Stromal cell of bone marrow (primary cell): ENCODE measurements at places on chromosomes 3 and 15.
A peak's percentile ranks its signal among the peaks of the same experiment; 100 is the strongest.

- DNase-seq, result no peak
These were observed 33.1 kb upstream of the EIF5A2 start for GRCh38 chr3:170941551-170941950.

- DNase-seq, result no peak
These were observed 27.4 kb upstream of the FAM174B start for GRCh38 chr15:92682741-92683510.

DNA sequence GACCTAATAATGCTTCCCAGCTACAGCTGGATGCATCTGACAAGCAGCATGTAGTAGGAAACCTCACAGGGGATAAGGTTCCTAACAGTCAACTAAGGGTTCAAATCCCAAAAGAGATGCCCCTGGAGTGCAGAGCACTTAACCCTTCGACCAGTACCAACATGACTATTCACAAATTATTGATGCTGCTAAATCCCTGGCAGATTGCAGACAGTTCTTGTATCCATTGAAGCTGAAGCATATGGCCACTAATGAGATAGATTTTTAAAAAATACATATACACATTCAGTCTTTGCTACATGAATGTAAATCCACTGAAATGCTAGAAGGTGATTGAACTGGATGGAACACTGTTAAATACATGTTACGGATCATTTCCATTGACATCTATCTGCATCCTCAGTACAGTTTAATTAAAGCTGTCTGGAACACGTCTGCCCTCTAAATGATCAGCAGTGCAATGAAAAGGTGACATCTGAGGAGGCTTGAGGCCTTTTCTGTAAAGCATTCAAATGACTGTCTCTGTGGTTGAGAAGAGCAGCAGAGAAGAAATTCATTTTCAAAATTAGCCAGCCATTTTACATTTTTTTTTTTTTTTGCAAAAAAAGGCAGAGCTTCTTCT is 19.5 kb upstream of the NANOGP8 start:
- DNase-seq, result no peak

DNA sequence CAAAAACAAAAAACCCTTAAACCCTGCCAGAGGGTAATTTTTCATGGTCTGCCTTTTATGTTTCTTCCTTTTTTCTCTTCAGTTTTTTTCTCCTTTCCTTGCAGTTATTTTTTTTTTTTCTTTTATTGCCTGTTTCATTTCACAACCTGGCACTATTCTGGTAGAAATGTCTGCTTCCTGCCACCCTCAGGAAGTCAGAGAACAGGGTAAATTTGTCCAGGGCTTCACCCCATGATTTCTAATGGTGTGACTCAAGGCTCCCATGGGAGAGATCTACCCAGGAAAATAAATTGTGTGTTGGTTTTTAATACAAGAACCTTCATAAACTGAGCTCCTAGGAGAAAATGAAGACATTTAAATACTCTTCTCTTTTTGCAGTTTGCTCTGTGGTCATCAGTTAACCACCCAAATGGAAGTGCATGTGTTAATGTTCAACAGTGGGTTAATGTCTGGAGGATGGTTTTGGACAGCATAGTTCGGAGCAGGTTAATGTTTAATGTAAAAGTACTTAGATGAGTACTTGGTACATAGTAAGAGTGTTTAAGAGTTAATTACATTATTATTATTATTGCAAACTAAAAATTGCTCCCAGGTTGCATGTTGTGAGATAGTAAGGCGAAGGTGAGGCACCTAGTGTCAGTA is 45.9 kb downstream of the CGNL1 start:
- peak; percentile 70 for DNase-seq

DNA sequence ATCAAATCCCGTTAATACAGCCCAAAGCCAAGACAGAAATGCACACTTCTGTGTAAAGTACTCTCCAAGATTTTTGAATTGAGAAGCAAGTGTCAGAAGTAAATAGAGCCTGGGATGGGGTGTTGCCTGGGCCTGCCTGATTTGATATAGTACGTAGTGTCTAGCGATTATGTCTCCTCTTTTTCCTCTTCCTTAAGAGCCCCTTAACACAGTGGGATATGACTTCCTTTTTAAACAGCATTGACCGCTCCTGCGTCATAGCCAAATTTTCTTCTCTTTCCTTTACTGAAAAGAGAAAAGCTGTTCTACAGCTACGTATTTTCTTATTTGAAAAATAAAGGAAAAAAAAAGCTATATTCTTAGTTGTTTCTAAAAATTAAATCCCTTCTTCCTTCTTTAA is 97.7 kb downstream of the PLCL2 start:
- DNase-seq, result no peak

GRCh38 chr3:161977063-161977462 is 480.5 kb downstream of the OTOL1 start:
- peak; percentile 25 for DNase-seq

DNA sequence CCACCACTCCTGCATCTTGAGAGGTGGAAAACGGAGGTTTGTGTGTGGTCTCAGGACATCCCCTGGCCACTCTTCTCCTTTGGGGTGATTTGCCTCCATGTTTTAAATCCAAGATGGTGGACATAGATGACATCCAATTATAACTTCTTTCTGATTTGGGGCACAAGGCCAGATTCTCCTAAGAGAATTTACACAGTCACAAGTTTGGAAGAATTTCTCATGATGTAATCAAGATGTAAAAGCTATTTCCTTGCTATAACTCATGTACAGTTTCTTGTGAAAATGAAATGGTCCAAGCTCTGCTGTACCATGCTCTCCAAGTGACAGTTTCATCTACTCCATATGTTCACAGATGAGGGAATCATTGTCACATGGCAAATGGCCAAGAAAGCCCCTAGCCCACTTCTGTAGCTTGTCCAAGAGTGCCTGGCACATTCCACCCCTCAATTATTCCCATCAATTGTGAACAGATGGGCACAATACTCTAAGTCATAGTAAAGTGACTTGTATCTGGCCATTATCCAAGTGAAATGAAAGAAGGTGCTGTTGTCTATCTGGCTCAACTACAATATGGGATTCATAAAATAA is 134.6 kb upstream of the ROPN1 start:
- DNase-seq, result no peak

DNA sequence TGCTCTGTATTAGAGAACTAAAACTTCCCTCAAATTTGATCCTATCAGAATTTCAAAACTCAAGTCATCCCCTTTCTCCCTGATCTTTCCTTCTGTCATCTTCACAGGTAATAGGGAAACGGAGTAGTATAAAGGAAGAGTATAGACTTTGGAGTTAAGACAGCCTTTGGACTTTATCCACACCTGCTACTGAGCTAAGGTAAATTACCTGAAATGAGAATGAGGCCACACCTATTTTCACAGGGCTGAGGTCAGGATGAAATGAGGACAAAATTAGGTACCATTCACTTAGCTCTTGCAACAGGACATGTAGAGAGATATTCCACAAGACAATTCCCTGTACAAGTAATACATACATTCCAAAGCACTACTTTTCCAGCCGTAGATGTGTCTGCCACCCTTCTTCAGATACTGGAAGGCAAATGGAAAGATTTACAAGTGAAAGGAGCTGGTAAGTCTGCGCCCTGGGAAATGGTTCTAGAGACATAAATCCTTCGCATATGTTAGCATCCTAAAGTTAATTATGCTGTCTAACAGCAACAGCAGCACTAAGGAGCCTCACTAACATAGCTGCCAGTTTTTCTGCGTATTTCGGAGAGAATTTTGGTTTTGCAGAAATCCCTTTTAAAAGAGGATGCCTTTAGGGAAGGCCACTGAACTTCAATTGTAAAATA is 461.8 kb downstream of the SHQ1 start:
- DNase-seq, result no peak

- no peak for DNase-seq
These were observed 162.2 kb downstream of the VGLL4 start for GRCh38 chr3:11481556-11481955.

DNA sequence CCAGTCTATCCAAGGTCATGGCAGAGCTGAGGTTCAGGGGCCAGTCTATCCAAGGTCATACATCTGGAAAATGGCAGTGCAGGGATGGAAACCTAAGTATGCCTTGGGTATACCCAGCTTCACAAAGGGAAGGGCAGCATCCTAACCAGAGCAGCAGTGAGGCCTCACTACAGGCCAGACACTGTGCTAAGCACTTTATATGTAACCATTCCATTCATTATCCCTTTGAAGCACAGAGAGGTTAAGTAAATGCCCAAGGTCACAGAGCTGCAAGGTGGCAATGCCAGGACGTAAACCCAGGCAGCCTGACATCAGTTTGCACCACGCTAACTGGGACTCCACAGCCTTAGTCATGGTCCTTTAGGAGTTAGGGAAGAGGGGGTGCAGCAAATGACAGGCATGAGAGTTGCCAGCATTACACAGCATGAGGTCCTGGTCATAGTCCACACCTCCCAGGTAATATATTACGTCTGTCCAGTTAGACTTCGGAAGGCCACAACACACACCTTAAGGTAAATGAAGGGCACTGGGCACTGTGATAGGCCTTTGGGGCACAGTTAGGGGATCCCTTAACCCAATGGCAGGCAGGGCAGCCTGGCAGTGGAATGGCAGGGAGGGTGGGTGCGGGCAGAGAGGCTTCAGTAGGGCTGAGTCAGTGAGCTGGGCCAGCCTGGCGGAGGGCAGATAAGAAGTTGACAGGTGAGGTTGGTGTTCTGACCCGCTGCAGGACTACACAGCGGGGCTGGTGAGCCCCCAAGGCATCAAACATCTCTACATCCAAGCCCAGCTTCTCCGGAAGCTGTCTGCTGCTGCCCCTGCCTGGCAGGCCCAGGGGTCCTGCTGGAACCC is 21.1 kb upstream of the CORO2B start:
- no peak for DNase-seq

- no peak for DNase-seq
These were observed 75.1 kb downstream of the MYO9A start for GRCh38 chr15:72042865-72043264.

DNA sequence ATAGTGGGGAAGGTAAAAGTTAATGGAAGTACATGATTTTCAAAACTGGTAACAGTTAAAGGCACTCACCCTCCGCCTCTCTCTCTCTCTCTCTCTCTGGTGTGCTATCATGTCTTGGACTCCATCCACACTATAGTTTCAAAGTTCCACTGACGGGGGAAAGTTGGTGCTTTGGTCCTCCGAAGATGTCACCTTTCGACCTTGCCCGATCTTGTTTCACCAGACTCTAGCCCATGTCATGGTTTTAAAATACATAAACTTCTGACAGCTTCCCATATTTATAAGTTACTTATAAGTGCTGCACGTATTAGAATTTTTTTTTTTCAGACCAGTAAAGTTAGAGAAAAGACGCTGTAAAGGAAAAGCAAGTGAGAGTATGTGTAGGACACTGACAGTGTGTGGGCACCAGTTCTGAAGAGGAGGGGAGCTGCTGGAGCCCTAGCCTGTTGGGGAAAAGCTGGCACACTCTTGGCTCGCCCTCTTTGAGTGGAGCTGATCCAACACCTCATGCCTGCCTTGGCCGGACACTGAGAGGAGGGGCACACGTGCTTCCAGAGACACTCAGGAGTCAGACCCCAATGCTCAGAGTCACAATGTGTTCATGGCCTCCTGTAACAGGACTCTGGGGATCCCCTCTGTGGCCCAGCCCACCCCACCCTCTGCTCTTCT is 200.5 kb upstream of the TPM1 start:
- no peak for DNase-seq

GRCh38 chr3:175956964-175957363 is 1097.8 kb downstream of the NAALADL2 start:
- no peak for DNase-seq

DNA sequence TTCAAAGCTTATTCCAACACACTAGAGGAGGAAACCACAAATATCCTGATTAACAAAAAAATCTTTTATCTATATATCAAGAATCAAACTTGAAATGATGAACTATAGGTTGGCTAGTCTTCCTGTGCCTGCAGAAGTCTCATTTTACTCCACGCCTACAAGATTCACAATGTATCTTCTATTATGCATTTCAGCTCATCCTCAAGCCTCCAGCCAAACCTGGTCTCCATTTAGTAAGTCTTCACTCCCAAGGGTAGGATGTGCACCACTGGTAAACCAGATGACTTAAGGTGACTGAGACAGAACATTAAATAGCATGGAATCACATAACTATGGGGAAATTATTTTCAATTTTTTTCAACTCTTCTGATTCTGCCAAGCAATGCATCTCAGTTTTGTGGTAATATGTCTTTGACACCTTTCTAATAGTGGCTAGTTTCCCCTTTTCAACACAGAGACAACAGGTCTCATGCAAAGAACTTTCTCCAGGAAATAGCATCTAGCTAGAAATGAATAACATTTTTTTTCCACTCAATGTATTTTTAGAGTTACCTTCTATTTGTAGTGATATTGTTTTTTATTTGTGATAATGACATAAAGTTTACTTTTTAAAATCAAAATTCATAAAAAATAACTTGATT is 166.9 kb downstream of the TNIK start:
- DNase-seq, result no peak

- no peak for DNase-seq
These were observed 3.2 kb downstream of the LRRFIP2 start for GRCh38 chr3:37171144-37171543.

- DNase-seq, result no peak
These were observed 32.2 kb upstream of the GREM1 start for GRCh38 chr15:32685576-32685975.

GRCh38 chr3:114445233-114445632 is 151.4 kb downstream of the TIGIT start:
- no peak for DNase-seq

DNA sequence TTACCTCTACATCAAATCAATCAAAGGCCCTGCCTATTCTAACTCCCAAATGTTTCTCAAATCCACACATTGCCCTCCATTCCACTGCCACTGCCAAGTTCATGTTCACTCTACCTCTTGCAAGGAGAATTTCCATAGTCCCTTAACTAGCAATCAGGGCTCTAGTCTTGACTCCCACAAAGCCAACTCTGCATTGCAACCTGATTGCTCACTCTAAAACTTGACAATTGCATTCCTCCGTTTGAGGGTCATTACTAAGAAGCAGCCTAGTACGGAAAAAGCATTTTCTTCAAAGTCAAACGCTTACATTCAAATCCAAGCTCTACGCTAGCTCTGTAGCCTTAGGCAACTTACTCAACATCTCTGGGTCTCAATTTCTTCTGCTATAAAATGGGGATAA is 1.2 kb downstream of the CPA3 start:
- no peak for DNase-seq

GRCh38 chr15:77773903-77774302 is 141.2 kb upstream of the LINGO1 start:
- DNase-seq, result no peak

DNA sequence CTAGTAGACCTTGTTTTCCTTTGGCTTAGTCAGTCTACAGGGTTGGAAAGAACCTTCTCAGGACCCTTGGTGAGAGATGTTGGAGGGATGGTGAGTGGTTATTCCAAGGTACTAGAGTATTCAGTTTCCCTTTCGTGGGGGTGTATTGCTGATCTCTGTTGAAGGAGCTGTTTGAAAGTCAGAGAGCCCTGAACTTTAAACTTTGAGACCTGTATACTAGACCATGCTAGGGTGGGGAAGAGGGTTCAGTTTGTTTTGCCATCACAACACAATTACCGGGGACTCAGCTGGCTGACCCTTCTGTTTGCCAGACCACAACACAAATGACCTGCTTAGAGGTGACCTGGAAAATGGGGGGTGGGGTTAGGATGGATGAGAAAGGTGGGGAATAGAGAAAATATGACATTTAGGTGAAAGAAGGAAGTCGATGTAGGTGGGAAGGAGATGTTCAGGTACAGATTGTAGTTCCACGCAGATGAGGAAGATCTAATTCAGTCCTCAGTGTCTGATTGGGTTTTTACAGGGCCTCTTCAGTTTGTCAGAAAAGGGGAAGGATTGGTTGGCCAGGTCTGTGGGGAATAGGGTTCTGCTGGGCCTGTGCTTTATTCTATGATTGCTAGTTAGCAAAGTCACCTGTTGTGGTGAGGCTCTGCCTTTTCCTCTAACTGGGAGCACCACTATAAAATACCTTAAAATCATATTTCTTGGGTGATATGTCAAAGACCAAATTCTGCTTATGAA is 6.8 kb downstream of the UBE2E2 start:
- DNase-seq, result no peak
